ENCODE measurements at places on chromosomes 16 and 17.

DNA sequence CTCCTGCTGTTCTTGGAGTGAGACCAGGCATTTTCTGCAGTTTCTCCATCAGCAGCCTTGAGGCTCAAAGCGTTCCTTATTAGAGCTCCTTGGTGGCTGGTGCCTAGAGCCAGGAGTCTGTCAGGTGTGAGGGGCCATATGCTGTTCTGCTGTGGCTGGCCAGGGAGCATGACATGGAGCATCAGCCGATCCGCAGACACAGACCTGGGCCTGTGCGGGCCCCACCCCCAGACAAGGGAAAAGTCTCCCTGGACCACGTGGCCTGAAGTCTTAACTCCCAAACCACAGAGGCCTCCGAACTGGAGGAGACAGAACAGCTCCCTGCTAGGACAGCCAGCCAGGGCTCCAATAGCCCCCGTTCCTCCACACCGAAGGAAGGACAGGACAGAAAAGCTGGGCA is 162.7 kb upstream of the CIBAR2 start:
- DNase-seq, result no peak

DNA sequence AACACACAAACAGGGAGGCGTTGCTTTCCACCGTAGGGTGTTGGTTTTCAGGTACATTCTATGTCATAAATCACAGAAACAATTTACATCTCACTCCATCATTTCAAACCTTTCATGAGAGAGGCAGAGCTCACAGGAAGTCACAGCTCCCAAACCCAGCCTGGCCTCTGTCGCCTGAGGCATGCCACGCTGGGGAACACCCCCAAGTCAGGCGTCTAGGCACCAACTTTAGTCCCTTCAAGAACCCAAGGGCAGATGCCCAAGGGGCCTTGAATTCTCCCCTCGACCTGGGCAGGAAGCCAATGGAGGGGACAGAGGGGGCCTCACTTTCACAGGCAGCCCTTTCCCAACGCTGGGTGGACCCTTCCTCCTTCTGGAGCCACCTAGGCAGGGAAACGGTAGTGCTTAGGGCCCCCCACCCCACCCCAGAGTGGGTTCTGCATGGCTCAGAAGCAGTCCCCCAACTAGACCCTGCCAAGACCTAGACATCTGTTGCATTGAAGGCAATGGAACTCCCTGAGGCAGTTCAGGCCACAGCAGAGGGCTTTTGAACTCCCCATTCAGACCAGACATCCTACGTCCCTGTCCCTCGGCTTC is 10.6 kb downstream of the TBX4 start:
- DNase-seq, result no peak

GRCh38 chr17:31570231-31570630 is 178.8 kb downstream of the RAB11FIP4 start:
- no peak for DNase-seq

GRCh38 chr17:45923511-45924268 is 29.3 kb downstream of the MAPT start:
- DNase-seq, result no peak

- peak; percentile 77 for DNase-seq
Observed at GRCh38 chr17:77107506-77108433, 33.0 kb upstream of the SEC14L1 start.
